Head of caudate nucleus (tissue), 42 donors: ENCODE measurements at places on chromosomes 4 and X.

GRCh38 chrX:154046940-154047610 is 27.4 kb upstream of the IRAK1 start:
- no peak for DNase-seq

DNA sequence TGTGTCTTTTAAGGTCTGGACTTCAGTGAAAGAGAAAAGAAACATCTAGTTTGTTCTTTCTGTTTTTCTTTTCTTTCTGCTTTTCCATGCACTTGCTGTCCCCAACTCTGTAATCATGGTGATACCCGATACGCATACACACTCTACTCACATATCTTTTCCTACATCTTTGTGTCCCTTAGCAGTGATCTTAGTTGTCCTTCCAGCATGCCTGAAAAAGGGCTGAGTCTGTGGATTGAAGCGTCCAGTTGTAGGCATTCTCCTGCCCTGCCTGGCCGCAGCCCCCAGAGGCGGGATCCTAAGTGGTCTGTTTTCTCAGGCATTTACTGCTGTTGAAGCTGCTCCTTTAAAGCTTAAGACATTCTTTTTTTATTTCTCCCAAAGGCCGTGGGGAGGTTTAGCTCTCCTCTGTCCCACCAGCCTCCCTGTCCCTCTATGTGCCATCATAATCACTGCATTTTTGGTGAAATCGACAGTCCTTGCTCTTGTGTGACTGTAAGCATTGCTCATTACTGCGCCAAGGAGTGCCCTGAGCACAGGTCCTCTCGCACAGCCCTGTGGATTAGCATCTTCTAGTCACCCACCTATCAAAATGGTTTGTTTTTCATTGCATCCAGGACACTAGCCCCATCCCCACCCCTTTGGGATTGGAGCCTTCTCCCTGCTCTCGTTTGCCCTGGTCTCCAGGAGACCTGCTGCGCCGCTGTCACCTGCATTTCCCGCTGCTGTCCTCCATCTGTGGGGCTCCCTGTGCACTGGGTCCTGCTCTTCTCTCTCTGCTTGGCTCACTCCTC is 4.4 kb downstream of the RGS12 start:
- DNase-seq = no peak

DNA sequence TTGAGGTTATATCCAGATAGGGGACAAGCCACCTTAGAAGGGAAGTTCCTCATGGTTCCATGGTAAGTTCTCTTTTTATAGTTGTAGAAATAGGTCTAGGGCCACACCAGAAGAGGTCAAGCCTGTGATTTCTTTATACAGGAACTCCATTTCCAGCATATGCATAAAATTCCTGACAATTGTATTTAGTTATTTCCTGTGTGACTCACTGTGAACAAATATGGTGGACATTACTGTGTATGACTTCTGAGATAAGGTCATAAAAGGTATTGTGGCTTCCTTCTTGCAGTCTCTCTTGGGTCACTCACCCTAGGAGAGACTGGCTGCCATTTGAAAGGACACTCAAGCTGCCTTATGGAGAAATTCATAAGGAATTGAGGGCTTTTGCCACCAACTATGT is 2.2 kb upstream of the C4orf36 start:
- no peak for DNase-seq

DNA sequence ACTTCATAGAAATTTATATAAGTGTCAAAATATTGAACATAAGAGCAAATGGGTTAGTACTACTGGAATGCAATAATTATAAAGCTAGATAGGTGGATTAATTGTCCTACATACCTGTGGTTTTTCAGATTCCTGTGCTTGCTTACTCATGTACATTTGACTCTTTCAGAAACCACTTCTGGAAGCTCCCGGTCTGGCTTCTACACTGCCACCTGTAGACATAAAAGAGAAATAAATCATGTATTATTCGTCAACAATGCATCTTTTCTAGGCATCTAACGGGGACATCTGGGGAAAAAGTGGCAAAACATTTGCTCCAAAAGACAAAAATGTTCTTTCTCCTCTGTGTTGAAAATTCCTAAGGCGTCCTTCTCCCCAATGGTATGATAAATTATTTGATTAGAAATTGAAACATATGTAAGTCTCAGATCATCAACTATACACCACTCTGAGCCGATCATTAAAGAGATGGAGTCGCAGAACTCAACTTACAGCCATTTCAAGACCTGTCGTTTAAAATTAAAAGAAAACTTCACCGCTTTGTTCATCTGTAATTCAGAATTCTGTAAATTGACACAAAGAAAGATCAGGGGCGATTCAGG is 648.7 kb upstream of the DIPK2B start:
- no peak for DNase-seq

DNA sequence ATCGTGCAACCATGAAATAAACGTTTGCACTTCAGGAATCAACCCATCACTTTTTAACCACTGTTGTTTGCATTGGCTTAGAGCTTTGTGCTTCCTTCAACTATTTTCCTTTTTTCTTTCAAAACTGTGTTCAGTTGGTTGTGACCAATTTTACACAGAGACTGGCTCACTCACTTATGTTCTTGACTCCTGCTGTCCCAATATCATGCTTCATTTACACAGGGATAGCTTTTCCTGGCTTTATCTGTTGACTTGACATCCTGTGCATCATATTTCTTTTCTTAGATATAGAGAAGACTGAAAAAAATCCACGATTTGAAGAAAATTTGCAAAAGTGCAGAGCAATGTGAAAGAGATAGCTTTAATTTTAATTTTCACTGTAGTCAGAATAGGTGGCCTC is 38.8 kb downstream of the REPS2 start:
- no peak for DNase-seq

GRCh38 chrX:53084863-53085262 is 2.7 kb downstream of the TSPYL2 start:
- no peak for DNase-seq

DNA sequence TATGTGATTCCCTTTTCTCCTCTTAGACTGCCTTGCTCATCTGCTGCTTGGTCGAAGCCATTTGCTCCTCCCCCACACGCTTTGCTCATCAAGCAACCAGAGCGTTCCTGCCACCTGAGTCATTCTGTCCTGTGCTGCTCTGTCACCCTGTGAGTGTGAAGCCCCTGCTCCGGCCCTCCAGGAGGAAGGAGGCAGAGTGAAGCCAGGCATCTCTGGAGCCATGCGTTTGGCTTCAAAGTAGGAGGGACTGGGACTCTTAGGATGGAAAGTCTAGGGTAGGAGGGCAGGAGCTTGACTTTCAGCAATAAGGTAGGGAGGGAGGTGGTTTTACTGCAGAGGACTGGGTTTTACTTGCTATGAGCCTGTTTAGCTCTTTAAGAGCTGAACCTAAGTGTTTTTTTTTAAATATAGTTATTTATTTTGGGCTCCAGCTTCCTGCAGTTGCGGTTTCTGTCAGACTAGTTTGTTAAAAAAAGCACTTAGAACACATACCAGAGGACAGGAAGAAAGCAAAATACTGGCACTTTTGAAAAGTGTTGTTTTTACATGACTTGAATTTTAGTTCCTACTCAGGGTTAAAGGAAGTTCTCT is 63.6 kb downstream of the SPINK2 start:
- DNase-seq = peak; percentile 19

DNA sequence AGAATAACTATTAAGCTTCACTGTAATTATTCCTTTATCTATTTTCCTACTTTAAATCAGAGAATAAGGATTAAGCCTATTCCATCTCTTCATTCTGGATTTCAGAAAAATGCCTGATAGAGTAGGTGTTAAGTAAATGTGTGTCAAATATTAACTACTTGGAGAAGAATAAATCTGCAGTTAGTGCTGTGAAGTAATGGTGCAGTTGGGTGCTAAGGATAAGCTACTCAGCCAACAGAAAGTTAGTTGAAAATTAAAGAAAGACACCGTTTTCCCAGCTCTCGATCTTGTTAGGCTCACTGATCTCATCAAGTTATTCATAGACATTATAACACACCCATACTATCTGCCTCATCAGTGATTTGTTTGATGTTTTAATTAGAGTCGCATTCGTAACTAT is 7.1 kb downstream of the PF4V1 start:
- DNase-seq = no peak

- no peak for DNase-seq
Measured at GRCh38 chr4:5999830-6000365, 18.3 kb downstream of the C4orf50 start.

- no peak for DNase-seq
Measured at GRCh38 chr4:79049840-79050540, 110.8 kb upstream of the PAQR3 start.

DNA sequence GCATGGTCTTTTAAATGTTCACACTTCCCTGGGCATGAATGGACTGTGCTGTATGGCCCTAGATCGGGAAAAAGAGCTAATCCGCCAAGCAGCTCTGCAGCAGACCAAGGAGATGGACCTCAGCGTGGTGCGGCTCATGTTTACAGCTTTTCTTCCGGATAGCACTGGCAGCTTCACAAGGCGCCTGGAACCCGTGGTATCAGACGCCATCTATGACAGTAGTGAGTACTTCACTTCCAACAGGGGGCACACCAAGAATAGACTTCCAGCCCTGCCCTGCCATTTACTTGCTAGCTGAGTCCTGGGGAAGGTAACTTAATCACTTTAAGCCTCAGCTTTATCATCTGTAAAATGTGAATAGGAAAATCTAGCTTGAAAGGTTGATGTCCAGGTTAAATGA is 77.7 kb downstream of the NFKB1 start:
- no peak for DNase-seq

GRCh38 chr4:146709956-146710355 is 71.3 kb downstream of the POU4F2 start:
- DNase-seq = no peak

DNA sequence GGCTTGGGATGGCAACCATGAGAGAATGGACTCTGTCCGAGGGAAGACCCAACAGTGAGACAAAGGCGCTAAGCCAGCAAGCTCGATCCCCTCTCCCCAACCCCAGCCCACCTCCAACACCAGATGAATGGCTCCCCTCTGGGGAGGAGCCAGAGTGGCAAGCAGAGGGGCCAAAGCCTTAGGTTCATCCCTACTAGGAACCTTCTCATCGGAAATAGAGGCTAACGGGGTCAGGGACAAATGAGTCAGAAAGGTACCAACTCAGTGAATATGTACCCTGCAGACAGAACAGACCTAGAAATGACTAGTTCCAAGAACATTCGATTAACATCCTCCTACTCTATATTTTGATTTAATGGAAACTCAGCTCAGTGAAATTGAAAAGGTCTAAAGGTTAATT is 73.9 kb downstream of the NSG1 start:
- DNase-seq = no peak

DNA sequence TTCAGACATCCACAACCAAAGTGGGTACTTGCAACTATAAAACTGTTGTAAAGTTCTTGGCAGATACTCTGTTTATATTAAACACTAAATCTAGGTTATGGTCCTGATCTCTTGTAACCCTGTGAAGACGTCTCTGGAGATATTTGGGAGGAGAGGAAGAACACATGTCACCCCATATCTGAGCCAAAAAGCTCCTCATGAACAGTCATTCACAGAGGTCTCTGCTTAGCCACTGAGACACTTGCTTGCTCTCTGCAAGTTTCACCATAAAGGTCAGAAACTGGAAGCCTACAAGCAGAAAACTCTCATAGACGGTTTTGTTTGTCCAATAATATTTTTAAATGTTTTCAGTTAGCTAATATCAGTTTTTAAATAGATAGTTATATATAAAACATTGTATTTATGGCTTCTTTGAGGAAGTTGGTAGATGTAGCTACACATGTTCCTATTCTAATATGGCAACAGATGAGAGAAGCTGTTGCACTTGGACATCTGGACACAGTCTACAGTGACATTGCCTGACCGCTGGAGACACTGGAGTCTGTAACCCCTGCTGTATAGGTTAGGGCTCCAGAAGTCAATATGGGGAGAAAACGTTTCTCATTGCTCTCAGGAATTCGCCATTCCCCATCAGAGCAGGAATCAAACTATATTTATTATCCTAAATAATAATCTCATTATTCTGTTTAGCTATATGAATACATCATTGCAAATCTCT is 73.6 kb downstream of the C4orf46 start:
- DNase-seq = no peak

- DNase-seq = peak; percentile 43
Measured at GRCh38 chr4:2266181-2266580, 4.3 kb upstream of the MXD4 start.

- DNase-seq = no peak
Measured at GRCh38 chrX:41538707-41539106, 91.6 kb downstream of the NYX start.

DNA sequence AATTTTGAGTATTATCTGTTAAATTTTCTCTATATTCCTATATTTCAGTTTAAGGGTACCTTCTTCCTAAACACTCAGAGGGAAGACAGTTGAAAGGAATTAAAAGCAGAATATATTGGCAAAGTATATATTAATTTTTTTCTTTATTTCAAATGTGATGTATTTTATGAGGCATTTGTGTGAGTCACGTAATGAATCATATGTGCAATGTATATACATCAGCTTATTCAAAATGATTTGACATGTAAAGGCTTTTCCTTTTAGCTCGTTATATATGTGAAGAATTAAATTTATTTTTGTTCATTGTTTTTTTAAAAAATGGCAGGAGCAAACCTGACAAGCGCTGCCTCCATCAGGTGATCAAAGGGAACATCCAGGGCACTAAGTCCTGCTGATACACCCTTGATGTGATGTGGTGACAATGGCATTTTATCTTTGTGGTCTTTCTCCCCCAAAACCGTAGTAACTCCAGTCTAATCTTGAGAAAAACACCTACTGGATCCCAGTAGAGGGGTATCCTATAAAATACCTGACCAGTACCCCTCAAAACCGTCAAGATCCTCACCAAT is 8.9 kb downstream of the WWC2 start:
- no peak for DNase-seq

DNA sequence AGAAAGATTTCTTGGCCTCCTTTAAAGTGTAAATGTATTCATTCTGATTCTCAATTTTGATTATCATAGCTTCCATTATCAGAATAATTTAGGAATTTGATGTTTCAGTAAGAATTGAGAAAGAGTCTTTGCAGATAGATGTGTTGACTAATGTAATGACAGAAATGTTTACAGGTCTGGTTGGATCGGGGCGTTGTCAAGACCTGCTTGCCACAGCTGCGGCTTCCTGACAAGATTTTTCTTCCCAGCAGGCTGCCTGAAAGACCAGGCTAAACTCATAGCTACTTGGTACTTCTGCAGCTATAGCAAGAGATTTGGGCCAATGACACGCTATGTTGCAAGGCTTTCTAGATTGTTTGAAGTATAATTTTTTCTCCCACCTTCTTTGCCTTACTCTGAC is 91.5 kb upstream of the ANKRD50 start:
- no peak for DNase-seq

DNA sequence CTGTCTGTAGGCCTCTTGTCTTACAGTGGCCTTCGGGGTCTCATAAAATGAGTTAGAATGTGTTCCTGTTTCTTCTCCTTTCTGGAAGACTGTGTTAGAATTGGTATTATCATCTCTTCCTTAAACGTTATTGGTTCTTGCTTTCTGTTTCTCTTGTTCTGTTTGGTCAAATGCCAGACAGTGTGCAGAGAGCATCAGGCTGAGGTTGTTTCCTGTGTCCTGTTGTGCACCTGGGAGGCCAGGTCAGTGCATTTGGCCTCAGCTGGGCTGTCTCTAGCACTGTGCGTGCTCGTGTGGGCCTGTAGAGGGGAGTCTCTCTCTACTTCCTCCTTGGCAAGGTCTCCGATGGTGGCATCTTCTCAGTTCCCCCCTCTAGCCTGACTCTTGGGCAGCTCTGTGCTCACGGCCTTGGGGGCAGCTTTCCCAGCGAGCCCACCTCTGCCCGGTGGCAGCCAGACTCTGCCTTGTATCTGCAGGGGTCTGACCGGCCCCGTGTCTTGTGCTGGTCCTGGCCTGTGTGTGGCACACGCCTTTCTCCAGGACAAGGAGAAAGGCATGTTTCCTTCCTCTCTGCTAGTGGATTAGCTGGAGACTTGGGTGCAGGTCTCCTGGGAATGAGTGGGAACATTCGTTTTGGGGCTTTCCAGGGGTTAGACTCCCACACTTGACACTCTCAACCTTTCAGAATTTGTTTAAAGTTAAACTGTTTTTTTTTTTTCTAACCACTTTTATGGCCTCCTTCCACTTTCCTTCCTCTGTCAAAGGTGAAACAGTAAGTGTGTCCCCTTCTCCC is 62.3 kb downstream of the FAM193A start:
- DNase-seq = no peak
